Daoy (cell line): ENCODE measurements at places on chromosomes 11 and 22. TPM values are rescaled to one million over a fixed set of nuclear protein-coding genes. Genes with fewer than 3 reads are reported as not detected.

The DDX25 gene
- total RNA-seq, result 0.74 and 2.3 TPM in 2 replicates

The ALKBH8 gene
- total RNA-seq, result 13.6 and 17.7 TPM in 2 replicates

The CXCR5 gene
- not detected in 2 replicates for total RNA-seq

The IZUMO1R gene
- total RNA-seq, result not detected in 2 replicates

The MS4A6A gene
- not detected in 2 replicates for total RNA-seq
